RPMI7951 (cell line): ENCODE measurements at places on chromosomes 4 and X. TPM values are rescaled to one million over a fixed set of nuclear protein-coding genes. Genes with fewer than 3 reads are reported as not detected.

The STS gene
- 2.1 and 3.5 TPM in 2 replicates for total RNA-seq

The LGI2 gene
- not detected in 2 replicates for total RNA-seq

The CITED1 gene
- total RNA-seq, result 0.12 and 1.3 TPM in 2 replicates

DNA sequence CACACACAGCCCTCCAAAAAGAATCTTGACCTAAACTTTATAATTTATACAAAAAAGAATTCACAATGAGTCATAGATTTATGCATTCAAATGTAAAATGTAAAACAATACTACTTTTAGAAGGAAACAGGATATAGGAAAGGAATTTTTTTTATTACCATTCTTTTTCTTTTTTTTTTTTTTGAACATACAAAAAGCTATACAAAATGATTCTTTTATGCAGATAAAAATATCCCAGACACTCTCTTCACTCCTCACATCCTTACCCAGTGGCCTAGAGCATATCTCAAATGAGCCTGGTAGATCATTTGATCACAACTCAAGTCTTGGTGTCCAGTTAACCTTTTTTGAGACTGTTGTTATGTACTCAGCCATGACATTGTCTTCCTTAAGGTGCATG lies 307.3 kb upstream of the KLF3 start:
- no peak for DNase-seq

DNA sequence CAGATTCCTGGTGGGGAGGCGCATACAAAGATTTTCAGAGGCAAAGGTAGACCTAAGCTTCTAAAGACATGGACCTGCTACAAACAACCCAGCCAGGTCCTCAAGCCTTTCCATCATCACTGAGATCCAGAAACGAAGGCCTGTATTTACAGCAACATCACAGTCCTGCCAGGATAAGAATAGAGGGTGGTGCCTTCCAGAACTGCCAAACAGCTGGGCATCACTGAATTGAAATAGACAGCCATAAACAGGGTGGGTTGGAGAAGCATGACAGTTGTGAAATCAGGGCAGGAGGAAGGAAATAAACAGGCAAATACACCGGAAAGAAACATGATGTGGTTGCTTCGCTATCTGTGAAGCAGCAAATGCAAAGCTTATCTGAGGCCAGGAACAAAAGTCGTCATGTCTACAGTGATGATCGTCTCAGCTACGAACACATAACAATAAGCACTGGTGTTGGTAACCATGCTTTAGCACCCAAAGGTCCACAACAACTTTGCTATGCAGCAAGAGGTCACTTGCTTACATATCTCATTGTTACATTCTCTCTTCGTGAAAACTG lies 6.7 kb upstream of the TMEM154 start:
- no peak for DNase-seq

GRCh38 chr4:57971261-57971660 lies 861.1 kb upstream of the IGFBP7 start:
- no peak for DNase-seq

The P2RY10 gene
- not detected in 2 replicates for total RNA-seq

- DNase-seq, result no peak
Measured at GRCh38 chr4:110170861-110171260, 27.6 kb downstream of the ELOVL6 start.

GRCh38 chrX:133405498-133406185 lies 9.6 kb downstream of the GPC4 start:
- DNase-seq, result no peak

- peak; percentile 80 for DNase-seq
Measured at GRCh38 chrX:131746491-131746968, 202.7 kb downstream of the OR13H1 start.

DNA sequence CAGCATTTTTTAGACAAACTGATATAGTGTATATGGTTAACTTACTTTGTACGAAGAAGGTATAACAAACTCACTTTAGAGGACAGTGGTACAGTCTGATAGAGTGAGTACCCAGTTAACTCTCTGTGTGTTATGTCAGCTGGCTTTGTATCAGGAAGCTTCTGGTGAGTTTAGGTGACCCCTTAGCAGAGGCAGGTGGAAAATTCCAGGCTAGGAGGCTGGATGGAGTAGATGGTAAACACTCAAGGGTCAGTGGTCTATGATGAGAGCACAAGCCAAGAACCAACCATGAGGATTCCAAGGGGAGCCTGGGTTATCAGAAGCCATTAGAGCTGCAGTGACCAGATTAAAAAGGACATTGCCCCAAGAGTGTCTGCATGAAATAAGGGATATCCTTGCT lies 227.3 kb upstream of the CENPE start:
- DNase-seq, result no peak

The DMD gene
- 2.0 and 2.1 TPM in 2 replicates for total RNA-seq

The MAGEA2B gene
- 16.1 and 16.7 TPM in 2 replicates for total RNA-seq

The TMEM35A gene
- total RNA-seq, result 0.10 TPM in 1 of 2 replicates, not detected in the other

GRCh38 chr4:30716681-30717207 lies 3.4 kb upstream of the PCDH7 start:
- DNase-seq, result peak; percentile 2

DNA sequence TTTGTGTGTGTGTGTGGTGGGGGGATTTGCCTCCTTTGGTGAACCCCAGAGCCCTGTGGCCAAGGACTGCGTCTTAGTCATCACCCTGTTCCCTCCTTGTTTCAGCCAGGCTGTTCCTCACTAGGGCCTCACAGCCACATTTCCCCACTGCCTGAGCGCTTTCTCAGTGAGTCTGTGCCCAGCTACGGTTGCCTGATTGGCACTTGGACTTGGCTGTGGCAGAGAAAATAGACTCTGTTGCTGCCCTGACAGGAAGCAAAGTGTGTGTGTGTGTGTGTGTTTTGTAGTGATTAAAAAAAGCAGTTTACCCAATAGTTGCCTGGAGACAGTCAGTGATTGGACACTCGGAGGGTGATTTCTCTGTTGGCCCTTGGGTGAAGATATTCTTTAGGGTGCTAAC lies 113.0 kb downstream of the UCHL1 start:
- no peak for DNase-seq

- DNase-seq, result no peak
Measured at GRCh38 chr4:189850239-189850856, 90.3 kb upstream of the FRG1 start.

The LRP2BP gene
- 0.48 and 0.68 TPM in 2 replicates for total RNA-seq

- DNase-seq, result no peak
Measured at GRCh38 chr4:95478679-95479078, 70.1 kb downstream of the UNC5C start.

DNA sequence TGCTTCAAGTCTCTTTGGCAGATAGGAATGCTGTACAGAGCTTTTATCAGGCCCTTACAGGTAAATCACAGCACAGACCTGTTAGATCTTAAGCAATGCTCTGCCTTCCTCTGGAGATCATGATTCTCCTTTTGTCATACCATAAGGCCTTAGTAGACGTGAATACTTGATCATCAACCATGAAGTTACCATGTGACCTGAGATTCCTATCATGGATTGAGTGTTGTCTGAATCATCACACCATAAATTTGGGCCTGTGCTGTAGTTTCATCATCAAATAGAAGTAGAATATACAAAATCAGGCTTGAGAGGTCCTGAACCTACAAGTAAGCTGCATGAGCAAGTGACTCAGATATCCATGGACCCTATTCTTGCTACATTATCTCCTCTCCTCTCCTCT lies 466.8 kb upstream of the INTU start:
- DNase-seq, result no peak

GRCh38 chr4:74665346-74665745 lies 129.0 kb downstream of the BTC start:
- peak; percentile 11 for DNase-seq

The ABLIM2 gene
- total RNA-seq, result under 0.01 and 0.29 TPM in 2 replicates

DNA sequence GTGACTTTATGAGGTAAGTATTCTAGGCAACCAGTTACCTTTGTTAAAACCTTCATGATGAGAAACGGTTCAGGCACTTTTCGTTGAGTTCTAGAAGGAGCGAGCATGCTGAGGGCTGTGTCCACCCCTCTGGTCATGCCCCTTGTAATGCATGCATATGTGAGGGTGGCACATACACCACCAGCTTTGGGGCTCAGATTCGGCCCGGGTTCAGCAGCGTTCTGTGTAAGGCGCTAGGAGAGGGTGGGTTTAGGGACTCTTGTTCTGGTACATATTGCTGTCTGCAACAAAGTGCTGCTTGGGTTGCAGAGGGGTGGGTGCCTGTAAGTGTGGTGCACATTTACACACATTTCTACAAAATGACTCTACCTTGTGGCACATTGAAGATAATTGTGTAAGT lies 54.5 kb downstream of the NOP14 start:
- DNase-seq, result no peak

The PRMT9 gene
- 6.0 and 6.5 TPM in 2 replicates for total RNA-seq

The LONRF3 gene
- total RNA-seq, result 0.78 and 1.4 TPM in 2 replicates

The SYP gene
- 0.36 and 0.59 TPM in 2 replicates for total RNA-seq

The SPOCK3 gene
- total RNA-seq, result not detected in 2 replicates

- no peak for DNase-seq
Measured at GRCh38 chrX:18426004-18426320, 554 bp downstream of the CDKL5 start.

- peak; percentile 10 for DNase-seq
Measured at GRCh38 chr4:64713256-64713840, 304.1 kb upstream of the TECRL start.

The ELMOD2 gene
- 26.1 and 26.4 TPM in 2 replicates for total RNA-seq

GRCh38 chr4:92184566-92184965 lies 119.2 kb upstream of the GRID2 start:
- DNase-seq, result no peak

DNA sequence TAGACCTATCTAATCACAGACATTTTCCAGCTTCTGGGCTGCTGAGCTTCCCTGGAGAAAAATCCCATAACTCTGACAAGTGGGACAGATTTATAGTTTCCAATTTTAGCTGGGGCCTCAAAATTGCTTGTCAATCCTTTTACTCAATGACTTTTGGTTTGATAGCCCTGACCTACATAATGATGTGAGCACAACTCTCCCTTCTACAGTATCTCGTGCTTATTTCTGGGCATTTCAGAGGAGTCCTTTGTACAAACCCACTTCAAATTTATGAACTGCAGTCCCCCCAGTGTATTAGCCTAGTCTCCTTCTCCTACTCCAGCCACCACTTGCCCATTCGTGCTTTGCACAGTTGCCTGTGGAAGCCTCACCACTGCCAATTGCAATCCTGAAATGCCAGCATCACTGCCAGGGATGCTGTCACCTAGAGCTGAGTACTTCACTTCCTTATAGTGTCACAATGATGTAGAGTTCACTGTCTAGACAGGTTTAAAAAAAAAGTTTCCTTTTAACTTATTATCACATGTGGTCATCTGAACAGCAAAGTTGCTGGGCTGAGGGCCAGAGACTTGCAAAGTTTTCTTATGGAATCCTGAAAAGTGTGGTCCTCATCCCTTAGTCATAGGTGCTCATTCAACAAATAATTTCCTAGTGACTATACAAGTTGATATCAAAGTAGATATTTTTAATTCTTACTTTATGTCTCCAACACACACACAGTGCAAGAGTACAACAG lies 21.2 kb downstream of the TRAM1L1 start:
- DNase-seq, result no peak

DNA sequence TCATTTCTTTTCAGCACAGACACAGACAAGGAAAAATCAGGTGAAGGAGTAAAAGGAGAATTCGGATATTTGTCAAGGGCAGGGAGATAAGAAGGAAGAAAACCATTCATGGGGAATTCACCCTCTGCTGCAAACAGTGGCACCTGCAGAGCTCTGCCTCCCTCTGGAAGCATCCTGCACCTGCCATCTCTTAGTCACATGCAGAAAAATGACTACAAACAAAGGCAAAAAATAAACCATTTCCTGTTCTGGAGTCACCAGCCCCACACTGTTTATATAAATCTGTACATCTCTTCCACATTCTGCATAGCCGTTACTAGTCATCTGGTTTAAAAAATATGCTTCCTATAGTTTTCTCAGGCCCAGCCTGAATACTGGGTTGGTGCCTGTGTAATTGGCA lies 205.3 kb downstream of the ARAP2 start:
- no peak for DNase-seq

- DNase-seq, result peak; percentile 66
Measured at GRCh38 chrX:80812176-80812575, 2.5 kb upstream of the BRWD3 start.

DNA sequence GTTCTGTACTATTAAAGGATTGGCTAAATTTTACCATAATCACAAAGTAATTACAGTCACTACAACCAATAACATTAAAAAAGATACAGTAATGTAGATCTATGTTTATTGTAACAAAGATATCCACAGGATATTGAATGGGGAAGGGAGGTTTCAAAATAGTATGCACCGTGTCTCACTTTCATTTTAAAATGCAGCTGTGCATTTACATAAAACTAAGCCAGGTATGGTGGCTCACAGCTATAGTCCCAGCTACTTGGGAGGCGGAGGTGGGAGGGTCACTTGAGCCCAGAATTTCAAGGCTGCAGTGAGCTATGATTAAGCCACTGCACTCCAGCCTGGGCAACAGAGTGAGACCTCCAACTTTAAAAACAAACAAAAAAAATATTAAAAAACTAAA lies 8.5 kb downstream of the SRP72 start:
- no peak for DNase-seq

DNA sequence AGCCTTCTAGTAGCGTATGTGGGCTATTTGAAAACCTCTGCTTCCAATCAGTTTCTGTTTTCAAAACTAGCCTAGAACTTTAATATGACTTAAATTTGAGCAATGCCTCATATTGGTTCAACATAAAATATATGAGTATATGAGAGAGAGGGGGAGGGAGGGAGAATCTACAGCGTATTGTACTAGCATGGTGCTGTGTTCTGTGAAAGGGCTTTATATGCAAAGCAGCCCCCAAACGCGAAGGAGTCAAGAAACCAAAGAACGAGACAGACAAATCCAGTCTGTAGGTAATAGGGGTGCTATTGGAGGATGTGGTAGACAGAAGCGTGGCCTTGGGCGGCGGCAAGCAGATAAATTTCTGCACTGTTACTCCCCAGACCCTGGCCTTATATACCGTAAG lies 784 bp upstream of the ANXA5 start:
- DNase-seq, result no peak

GRCh38 chrX:350148-350533 lies 31.5 kb upstream of the GTPBP6 start:
- no peak for DNase-seq

DNA sequence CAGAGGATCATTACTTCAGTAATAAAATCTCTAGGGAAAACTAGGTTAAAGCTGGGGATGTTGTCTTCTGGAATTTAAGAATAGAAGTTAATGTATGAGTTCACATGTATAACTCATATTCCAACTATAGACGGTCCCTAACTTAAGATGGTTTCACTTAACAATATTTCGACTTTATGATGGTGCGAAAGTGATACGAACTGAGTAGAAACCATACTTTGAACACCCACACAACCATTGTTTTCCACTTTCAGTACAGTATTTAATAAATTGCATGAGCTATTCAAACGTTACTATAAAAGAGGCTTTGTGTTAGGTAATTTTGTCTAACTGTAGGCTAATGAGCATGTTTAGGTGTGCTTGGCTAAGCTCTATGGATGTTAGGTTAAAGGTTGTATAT lies 38.7 kb downstream of the CCSER1 start:
- no peak for DNase-seq

The SPANXD gene
- total RNA-seq, result 4.4 and 7.6 TPM in 2 replicates
